Central memory CD4-positive, alpha-beta T cell (primary cell): ENCODE measurements at places on chromosomes 5 and 9.

DNA sequence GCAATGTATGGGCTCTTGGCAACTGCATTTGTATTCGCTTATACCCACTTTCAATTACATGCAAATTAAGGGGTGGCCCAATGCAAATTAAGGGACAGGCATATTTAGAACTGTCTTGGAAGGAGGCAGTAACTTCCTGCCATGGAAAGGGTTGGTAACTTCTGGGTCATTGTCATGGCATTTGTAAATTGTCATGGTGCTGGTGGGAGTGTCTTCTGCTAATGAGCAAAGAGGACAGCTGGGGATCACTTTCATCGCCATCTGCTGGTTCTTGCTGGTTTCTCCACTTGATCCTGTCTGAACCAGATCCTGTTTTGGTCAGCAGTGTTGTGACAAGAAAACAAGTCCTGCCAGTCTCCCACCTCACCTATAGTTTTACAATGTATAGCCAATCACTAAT is 23.3 kb upstream of the UGT3A2 start:
- DNase-seq: no peak

- DNase-seq: no peak
These were observed 122.4 kb upstream of the FGF10 start for GRCh38 chr5:44511596-44511995.

DNA sequence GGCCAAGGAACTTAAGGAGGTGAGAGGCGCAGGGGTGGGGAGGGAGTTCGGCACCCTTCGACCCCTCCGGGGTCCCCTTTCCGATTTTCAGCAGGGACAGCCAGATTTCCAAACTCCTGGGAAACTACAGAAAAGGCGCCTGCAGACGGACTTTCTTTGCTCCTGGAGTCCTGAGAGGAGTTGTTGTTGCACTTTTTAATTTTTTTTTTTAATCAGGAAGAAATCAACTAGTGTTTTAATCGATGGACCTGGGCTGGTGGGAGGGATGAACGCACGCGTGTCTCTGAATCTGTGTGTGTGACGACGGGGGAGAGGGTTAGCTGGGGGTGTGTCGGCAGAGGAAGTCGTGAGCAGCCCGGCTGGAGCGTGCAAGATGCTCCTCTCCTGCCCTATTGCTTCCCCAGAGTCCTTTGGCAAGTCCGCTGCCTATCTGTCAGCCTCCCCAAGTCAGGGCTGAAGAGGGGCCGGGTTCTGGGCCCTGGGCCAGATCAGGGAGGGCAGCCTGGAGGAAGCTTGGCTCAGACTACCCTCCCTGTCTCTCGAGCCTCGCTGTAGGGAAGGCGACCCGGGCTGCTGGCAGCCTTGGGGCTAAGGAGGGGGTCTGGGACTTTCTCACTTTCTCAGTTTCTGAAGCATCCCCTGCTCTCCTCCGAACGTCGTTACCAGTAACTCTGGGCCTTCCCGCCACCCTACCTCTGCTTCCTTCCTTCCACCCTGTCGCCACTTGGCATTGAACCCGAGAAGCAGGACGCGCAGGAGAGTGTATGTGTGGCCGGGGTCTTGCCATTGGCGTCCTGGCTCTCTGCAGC is 731 bp downstream of the PRR16 start:
- DNase-seq: no peak

DNA sequence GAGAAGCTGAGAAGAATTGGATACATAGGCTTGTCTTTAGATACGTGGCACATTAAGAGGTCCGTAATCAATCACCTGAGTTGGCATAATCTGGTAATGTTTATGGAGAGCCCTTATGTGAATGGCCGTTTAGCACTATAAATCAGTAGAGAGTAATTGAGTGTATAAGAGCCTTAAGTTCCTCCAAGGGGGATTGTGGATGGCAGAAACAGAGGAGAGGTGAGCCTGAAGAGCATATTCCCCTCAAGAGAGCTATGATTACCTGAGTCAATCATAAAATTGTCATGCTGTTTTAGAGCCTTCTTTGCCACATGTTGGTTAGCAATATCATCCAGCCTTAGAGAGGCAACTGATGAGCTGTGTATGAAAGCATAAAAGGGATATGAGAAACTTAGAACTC is 58.8 kb downstream of the FOCAD start:
- no peak for DNase-seq

DNA sequence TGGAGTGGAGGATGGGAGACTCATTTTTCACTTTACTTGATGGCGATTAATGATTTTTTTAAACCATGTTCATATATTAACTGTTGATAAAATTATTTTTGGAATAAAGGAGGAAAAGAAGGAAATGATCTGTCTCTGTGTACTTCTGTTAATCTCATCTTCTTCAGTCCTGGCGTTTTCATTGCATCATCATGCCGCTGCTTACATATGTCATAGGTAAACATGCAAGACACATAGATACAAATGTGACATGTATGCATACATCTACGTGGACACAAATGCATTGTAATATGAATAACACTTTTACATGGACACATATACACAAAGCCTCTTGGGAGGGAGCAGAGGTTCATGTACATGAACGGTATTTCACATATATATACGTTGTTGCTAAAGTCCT is 10.0 kb downstream of the TMEM174 start:
- no peak for DNase-seq

DNA sequence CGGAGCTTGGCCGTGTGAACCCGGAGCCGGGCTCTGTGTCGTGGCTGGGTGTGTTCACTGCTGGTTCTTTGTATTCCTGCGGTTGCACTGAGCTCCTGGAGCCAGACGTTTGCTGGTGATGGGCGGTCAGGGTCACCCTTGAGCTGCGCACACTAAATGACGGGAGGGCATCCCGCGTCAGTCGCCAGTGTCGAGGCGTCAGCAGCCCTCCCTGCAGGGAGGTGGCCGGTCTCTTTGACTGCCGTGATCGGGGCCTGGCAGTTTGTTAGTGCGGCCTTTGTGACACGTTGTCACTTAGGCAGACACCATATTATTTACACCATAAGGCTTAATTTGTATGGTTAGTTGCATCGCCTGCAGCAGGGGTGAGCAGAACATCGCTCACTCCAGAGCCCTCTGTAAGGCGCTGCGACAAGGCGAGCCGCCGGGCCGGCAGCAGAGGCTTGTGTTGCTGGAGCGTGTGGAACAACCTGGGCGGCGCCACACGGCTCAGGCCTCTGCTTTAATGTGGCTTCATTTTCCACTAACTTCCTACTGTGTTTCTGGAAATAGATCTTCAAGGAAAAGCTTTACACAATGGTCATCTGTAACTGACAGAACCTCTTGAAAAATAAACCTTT is 8.3 kb downstream of the NDUFS6 start:
- no peak for DNase-seq

GRCh38 chr9:7201196-7201595 is 443.4 kb downstream of the KDM4C start:
- DNase-seq: no peak

DNA sequence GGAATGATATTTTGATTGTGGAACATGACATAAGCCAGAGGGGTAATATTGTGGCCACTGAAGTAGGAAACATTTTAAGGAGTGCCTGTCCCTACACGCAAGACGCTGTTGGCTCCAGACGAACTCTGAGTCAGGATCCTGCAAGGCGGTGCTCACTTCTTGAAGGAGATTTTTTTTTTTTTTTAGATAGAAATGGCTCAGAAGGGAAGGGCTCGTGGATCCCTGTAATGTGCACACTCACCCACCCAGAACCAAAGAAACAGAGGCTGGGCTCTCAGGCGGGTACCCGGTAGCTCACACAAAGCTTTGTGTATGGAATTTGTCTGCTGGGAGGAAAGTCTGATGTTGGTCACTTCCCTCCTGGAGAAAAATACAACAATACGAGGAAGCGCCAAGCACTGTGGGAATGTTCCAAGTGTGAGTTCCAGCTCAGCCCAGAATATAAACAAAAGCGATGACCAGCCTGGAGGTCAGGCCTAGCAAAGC is 25.7 kb downstream of the RAPGEF1 start:
- no peak for DNase-seq

DNA sequence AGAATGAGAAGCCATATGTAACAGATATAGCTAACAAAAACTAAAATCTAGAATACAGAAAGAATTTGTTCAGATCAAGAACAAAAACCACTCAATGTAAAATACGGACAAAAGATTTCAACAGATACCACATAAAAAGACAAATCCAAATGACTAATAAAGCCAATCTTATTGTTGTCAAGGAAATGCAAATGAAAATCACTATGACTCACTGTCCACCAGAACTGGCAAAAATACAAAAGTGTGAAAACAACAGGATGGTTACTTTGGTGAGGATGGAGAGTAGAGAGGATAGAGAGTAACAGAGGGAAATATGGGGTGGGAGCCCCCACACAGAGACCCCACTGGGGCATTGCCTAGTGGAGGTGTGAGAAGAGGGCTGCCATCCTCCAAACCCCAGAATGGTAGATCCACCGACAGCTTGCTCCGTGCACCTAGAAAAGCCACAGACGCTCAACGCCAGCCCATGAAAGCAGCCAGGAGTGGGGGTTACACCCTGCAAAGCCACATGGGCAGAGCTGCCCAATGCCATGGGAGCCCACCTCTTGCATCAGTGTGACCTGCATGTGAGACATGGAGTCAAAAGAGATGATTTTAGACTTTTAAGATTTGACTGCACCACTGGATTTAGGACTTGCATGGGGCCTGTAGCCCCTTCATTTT is 15.2 kb upstream of the RHOBTB3 start:
- DNase-seq: no peak

DNA sequence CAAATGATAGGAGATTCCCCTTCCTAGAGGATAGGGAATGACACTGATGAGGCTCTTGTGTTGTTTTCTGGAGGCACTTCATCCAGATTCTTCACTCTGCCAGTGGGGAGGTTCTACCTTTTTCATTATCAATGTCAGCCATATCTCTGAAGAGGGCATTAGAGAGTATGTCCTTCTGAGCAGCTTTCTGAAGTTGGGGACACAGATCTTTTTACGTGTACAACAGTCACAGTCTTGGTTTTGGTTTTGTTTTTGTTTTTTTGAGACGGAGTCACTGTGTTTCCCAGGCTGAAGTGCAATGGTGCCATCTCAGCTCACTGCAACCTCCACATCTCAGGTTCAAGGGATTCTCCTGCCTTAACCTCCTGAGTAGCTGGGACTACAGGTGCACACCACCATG is 22.6 kb downstream of the CENPH start:
- no peak for DNase-seq

DNA sequence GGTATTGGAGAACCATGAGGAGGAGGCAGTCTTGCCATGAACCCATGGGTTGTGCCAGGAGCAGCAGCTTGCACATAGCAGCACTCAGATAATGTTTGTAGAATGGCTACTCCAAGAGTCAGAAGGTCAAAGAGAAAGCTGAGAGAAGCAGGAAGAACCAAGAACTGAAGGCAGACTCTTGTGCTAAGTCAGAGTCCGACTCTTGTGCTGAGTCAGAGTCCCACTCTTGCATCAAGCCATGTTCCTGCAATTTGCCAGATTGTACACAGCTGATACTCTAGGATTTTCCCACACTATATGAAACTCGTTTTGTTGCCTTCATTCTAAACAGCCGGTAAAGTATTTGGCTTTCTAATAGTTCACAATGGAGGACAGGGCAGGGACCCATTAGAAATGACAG is 26.2 kb upstream of the HSPA9 start:
- no peak for DNase-seq

DNA sequence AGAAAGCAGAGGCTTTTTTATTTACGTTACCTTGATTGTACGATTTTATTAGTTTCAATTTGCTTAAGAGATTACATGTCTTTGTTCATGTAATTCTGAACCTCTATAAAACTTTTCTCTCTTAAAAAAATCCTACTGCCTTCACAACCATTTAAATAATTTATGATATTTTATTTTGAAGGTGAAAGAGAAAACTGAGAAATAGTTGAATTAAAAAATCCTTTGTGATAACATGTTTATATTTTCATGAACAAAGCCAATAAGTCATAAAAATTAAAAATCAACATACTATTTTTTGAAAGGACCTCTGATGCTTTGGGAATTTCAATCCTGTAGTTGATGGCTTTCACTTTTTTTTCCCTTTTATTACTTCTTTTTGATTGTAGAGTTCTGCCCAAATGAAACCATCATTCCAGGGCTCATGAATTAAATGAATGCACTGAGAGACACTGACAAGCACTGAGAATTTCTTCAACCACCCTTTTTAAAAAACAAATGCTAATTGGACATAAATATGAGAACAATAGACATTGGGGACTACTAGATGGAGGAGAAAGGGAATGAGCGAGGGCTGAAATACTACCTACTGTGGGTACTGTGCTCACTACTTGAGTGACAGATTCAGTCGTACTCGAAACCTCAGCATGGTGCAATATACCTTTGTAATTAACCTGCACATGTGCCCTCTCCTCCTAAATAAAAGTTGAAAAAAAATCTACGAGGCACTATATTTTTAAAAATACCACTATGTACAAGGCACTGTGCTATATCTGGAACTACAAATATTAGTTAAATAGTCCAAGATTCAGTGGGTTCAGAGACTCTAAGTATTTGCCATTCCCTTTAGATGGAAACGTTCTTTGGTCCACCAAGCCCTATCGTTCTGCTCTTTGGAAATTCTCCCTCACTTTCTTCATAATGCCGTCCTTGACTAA is 5.9 kb downstream of the CDKN2A start:
- DNase-seq: no peak

DNA sequence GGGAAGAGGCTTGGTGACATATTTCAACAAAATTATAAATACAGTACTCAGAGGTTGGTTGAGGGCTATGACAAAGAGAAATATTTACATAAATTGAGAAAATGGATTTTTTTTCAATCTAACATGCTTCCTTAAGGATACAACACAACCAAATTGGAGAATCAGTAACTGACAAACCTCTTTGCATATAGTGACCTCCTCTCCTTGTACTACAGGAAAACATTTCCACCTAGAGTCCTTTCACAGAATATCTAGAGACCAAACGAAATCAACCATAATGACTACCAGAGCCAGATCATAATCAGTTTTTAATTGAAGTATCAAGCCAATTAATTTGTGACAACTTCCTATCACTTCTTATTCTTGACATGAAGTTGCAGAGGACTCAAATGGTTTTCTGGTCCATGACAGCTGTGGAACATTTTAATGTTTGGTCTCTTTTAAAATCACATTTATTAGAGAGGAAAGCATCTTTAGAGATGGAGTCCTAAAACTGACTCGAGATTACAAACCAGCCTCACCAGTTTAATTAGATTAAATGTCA is 1636.5 kb upstream of the C9orf72 start:
- no peak for DNase-seq

DNA sequence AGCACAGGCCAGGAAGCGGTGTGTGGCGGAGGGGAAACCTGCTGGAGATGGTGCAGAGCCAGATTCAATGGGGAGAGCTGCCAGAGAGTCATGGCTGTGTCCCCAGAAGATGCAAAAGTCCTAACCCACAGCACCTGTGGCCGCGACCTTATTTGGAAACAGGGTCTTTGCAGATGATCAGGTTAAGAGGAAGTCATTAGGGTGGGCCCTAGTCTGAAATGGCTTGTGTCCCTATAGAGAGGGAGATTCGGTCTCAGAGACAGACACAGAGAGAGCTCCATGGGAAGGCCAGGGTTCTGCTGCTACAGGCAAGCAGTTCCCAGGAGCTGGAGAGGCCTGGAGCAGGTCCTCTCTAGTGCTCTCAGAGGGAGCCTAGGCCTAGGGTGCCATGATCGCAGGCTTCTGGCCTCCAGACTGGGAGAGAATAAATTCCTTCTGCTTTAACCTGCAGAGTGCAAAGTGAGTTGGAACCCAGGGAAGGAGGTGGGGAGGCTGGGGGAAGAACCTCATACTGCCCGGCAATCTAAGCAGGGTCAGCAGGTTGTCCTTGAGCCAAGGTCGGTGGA is 1.9 kb upstream of the LPCAT1 start:
- DNase-seq: no peak
